SW480 (cell line): ENCODE measurements at places on chromosomes 11 and 22.

DNA sequence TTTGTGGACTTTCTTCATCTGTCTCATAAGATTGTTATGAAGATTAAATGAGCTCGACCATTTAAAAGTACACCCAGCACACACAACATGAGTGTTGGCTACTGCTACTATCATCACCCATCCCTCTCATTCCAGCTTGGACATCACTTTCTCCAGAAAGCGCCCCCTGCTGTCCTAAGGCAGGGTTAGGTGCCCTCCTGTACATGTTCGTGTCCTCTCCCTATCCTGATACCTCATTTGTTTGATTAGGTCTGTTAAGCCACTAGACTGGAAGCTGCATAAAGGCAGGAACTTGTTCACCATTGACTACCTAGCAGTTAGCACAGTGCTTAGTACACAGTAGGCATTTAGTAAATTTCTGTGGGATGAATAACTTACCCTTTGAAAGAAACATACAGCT is 85.5 kb downstream of the ENTHD1 start:
- peak; percentile 12 for DNase-seq

- DNase-seq = no peak
Observed at GRCh38 chr11:107856180-107856980, 2.2 kb downstream of the SLC35F2 start.

- DNase-seq = no peak
Observed at GRCh38 chr11:11808992-11809615, 32.7 kb upstream of the USP47 start.

GRCh38 chr11:128892866-128893565 is 1.9 kb downstream of the KCNJ5 start:
- peak; percentile 67 for DNase-seq

- DNase-seq = no peak
Observed at GRCh38 chr11:14451825-14452224, 47.8 kb downstream of the COPB1 start.

DNA sequence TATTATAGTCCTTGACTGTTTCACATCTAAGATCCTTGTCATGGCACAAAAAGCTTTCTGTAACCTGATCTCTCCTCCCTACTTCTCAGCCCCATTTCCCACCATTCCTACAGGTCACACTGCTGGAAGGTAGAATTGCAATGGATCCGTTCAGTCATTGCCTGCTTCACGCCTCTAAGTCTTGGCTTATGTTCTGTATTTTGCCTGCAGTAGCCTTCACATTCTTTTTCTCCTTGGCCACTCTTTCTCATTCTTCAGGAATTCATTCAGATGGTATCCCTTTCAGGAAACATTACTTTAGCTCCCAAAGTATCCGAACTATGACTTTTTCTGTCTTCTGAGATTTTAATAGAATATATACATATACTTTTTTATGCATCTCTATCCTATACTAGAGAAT is 731.5 kb downstream of the NTM start:
- no peak for DNase-seq

GRCh38 chr11:44421090-44421675 is 111.2 kb upstream of the ALX4 start:
- no peak for DNase-seq

- DNase-seq = no peak
Observed at GRCh38 chr11:69491071-69492031, 9.9 kb downstream of the LINC01488 start.

DNA sequence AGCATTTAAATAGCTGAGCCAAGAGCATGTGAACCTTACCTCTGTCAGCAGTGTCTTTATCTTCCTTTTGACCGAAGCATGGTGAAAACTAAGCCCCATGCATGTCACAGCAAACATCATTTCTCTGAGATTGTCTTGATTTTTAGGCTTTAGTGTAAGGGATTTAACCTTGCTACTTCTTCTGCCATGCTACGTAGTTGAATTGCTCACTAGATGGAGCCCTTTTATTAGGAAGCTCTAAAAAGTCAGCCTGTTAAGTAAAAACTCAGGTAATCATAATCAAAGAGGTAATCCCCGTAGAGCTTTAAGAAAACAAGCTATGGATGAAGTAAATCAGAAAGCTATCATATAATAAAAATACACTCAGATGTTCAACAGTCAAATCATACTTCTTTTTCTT is 149.5 kb downstream of the PGR start:
- DNase-seq = peak; percentile 57

DNA sequence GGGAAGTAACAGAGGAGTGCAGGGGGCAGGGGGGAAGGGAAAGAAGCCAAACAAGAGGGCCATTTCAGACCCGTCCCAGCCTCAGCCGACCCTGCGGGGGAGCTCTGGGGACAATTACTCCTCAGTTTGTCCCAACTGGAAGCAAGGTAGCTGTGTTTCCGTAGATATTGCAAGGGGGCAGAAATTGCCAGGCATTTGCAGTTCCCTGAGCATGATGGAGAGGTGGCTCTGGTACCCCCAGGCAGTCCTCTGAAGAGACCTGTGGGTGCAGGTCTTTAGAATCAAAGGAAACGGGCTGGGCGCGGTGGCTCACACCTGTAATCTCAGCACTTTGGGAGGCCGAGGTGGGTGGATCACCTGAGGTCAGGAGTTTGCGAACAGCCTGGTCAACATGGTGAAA is 13.8 kb upstream of the JAM3 start:
- no peak for DNase-seq

GRCh38 chr11:1006762-1007161 is 29.8 kb downstream of the MUC6 start:
- no peak for DNase-seq

DNA sequence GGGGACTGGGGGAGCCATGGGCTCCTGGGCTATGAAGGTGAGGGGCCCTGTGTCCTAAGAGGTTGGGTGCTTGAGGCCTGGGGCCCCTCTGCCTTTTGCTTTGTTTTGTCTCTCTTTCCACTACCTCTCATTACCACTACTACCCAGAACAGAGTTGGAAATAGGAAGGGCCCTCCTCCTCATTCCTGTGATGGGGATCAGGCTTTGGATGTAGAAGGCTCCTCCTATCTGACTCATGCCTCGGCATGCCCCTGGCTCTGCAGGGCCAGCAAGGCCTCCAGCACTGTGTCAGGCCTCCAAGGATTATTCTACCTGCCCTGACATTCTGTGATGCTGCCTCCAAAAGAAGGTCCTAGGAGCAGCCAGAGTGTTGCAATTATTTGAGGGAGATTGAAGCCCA is 766 bp downstream of the IZUMO1R start:
- DNase-seq = no peak

DNA sequence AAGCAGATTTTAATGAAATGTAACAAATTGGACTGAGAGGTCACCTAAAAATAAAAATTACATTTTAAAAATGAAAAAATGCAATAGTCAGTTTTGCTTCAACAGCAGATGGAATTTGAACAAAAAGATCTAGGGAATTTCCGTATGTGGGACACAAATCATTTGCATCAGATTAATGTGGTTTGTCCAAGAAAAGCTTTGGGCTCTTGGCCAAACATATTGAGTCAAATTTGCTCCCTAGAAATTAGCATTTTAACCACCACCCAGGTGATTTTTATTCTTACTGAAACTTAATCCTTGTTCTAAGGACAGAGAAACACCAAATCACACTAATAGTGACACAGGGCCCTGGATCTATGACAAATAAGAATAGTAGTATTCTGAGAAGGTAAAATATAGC is 1477.8 kb downstream of the FAM181B start:
- DNase-seq = no peak

GRCh38 chr22:40951795-40952605 is 822 bp downstream of the RBX1 start:
- DNase-seq = no peak

DNA sequence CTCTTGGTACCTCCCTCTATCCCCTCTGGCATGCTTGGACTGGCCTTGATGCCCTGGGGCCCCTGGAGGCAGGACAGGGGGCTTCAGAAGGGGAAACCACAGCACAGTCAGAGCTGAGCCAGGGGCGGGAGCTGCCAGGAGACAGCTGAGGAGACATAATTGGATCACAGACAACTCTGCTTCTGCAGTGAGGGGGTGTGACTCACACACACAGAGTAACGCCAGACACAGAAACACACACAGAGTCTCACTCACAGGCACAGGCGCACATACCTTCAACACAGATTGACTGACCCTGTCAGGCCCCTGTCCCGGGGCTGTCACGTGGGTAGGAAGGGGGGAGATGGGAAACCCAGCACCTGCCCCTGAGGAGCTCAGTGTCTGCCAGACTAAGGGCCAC is 20.6 kb downstream of the STARD10 start:
- DNase-seq = no peak

GRCh38 chr11:33005175-33005574 is 10.5 kb upstream of the DEPDC7 start:
- peak; percentile 99 for DNase-seq

GRCh38 chr11:73991471-73992006 is 8.9 kb upstream of the UCP2 start:
- DNase-seq = no peak

DNA sequence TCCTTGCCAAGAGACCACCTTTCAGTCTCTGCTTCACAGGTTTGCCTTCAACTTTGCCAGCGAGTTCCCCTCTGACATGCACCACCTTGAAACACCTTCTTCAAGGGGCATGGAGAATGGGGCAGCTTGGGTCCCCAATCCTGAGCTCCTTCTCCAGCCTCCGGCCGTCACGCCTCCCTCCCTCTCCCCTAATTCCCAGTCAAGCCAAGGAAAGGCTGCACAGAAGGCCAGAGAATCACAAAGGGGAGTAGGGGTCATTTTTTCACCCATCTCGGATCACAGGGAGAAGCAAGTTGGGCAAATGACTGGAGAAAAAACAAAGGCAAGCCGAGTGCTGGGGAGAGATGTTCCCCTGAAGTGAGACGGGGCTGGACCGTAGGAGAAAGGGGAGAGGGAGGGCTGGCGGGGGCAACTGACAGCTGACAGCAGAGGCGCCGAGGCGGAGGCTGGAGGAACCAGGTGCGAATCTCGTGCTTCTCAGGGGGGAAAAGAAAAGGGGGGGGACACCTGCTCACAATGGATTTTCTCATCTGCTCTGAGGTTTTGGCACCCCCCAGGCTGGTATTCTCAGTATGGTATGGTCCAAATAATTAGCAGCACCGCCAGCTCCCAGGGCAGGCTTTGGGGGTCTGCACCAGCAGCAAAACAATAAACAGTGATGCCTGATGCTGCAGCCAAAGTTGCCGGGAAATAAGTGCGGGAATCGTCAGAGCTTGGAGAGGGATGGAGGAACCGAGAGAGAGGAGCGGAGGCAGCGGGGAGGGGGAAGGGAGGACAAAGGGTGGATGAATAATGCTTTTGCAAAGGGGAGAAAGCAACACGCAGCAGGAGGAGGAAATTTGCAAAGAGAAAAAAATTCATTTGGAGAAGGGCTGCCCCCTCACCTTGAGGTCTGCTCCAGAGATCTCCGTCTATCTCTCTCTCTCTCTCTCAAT is 644 bp downstream of the YPEL4 start:
- DNase-seq = no peak

GRCh38 chr11:125995313-125995712 is 49.5 kb downstream of the VSIG10L2 start:
- DNase-seq = no peak

GRCh38 chr22:47101321-47101885 is 339.0 kb downstream of the TBC1D22A start:
- no peak for DNase-seq

- no peak for DNase-seq
Observed at GRCh38 chr11:2996976-2997375, 4.8 kb upstream of the NAP1L4 start.

DNA sequence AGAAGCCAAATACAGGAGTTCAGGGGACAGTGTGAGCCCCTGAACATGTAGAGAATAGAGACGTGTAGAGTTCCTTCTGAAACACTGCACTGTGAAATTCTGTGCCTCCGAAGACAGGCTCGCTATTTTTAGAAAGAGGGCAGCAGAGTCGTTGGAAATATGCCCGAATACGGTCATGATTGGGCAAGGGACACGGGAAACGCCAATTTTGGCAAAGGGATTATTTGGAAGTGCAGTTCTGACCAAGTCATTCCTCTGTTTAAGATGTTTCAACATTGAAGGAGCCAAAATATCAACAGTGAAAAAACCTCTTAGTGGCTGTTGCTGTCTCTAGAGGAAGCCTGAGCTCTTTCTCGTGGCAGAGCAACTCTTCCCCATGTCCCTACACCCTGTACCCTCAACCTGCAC is 9.5 kb upstream of the CBX6 start:
- DNase-seq = no peak
